HT-29 (cell line): ENCODE measurements at places on chromosomes 3 and 15. TPM values are rescaled to one million over a fixed set of nuclear protein-coding genes. Genes with fewer than 3 reads are reported as not detected.

Gene EFCC1
- total RNA-seq, result 0.25 TPM in 1 of 2 replicates, not detected in the other

GRCh38 chr3:63876260-63876659 lies 12.6 kb downstream of the ATXN7 start:
- no peak for DNase-seq

DNA sequence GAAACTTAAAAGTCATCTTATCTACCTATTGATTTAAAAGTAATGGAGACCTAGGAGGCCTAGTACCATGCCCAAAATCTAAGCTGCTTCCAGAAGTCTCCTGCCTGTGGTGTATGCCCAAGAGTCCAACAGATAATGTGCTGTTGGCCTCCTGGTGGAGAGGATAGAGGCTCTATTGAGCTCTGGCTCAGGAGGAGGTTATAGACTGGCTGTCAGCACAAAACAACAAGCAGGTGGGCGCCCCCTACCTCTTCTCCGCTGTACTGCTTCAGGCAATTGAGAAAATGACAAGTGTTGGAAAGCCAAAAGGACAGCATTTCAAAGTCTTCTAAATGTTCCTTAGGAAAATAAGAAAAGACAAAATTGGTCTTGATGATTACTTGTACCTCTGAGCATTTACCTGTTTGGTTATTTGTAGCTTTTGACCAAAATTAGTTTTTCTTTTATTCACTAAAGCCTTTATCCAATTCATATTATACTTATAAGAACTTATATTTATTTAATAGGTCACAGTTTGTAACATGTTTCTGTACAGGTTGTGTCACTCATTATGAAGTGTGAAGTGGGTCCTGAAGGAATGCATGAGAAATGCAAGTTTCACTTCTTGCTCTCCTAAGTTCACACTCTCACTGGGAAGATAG lies 17.2 kb upstream of the GNB5 start:
- peak; percentile 86 for DNase-seq

Gene INSYN1
- total RNA-seq, result not detected in 2 replicates

Gene WDR93
- total RNA-seq, result 0.08 and 0.61 TPM in 2 replicates

Gene CTXN2
- total RNA-seq, result not detected in 2 replicates

DNA sequence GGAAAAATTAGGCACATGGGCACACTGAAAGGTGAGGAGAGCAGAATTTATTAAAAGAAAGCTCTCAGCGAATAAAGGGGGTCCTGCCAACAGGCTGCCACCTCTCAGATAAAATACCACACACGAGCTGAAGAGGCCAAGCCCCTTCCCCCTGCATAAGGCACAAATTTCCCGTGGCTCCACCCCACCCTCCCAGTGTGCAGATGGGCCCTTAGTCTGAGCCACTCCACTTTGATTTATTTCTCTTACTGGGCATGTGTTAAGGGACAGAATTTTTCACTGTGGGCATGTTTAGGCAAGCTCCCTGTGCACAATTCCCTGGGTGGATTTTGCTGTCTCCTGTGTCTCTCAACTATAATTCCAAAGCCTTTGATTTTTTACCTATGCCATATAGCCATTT lies 409.8 kb downstream of the TBL1XR1 start:
- no peak for DNase-seq

DNA sequence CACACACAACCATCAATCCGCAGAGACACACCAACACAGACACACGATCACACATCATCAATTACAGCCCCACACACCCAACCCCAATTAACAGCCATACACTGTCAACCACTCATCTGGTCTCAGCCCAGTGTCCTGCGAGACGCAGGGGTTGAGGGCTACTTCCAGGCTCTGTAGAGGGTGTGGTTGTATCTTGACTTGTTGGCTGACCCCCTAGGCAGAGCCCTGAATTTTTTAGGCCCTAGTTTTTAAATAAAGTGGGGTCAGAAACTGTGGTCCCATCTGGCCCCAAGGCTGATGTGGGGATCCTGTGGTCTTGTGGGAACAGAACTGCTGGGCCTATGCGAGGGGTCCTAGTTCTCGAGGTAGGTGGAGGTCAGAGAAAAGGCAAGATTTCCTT lies 9.2 kb downstream of the VILL start:
- no peak for DNase-seq

Gene RASL12
- not detected in 2 replicates for total RNA-seq

Gene ARPP19
- total RNA-seq, result 56.3 and 57.3 TPM in 2 replicates

Gene CA12
- total RNA-seq, result 60.0 and 64.9 TPM in 2 replicates

Gene GPR149
- not detected in 2 replicates for total RNA-seq

Gene CILP
- 0.03 TPM in 1 of 2 replicates, not detected in the other for total RNA-seq

Gene CKMT1A
- total RNA-seq, result 1.9 and 2.7 TPM in 2 replicates

GRCh38 chr15:90866161-90866715 lies 2.1 kb upstream of the FURIN start:
- no peak for DNase-seq

DNA sequence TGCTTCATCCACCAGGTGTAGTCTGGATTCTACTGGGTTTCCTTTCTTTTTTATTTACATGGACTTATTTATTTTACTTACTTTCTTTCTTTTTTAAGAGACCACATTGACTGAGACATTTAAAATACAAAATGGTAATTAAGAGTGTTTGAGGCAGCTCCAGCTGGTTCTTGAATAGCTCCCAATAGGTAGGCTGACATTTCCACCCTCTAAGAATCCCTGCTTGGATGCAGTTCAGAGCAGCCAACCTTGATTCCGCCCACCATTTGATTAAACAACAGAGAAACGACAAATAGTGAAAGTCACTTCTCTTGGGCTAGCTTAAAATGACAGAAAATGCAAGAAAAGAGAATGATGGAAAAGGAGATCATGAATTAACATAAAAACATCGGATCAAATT lies 270.5 kb downstream of the TUSC7 start:
- DNase-seq, result no peak

Gene B3GALNT1
- not detected in 2 replicates for total RNA-seq

GRCh38 chr3:196047391-196048030 lies 34.4 kb downstream of the TFRC start:
- DNase-seq, result no peak

- DNase-seq, result peak; percentile 70
Observed at GRCh38 chr3:49799761-49800160, at the start of gene CDHR4. Gene CDHR4, minus strand, starts transcription at chr3:49799873. Its CDS starts 61 bp downstream, at chr3:49799812.

Gene LRRIQ4
- not detected in 2 replicates for total RNA-seq

GRCh38 chr3:77976079-77976478 lies 936.2 kb downstream of the ROBO2 start:
- DNase-seq, result no peak

Gene DET1
- total RNA-seq, result 8.5 and 9.3 TPM in 2 replicates

- no peak for DNase-seq
Observed at GRCh38 chr3:195107593-195107992, 163.4 kb downstream of the XXYLT1 start.

- DNase-seq, result no peak
Observed at GRCh38 chr15:69391046-69391757, 22.9 kb upstream of the KIF23 start.

- no peak for DNase-seq
Observed at GRCh38 chr3:5489536-5489935, 302.0 kb downstream of the EDEM1 start.

- DNase-seq, result no peak
Observed at GRCh38 chr3:123344175-123344906, 104.5 kb downstream of the ADCY5 start.

GRCh38 chr3:157247391-157247790 lies 87.4 kb upstream of the CCNL1 start:
- no peak for DNase-seq

- no peak for DNase-seq
Observed at GRCh38 chr15:98874773-98875172, 132.8 kb downstream of the PGPEP1L start.

GRCh38 chr3:195468841-195469240 lies 26.0 kb upstream of the ACAP2 start:
- DNase-seq, result no peak

GRCh38 chr15:41502795-41503668 lies 9.4 kb downstream of the ITPKA start:
- no peak for DNase-seq

- DNase-seq, result peak; percentile 1
Observed at GRCh38 chr3:54294214-54294613, 171.9 kb downstream of the CACNA2D3 start.

Gene ATP8B4
- total RNA-seq, result 0.66 and 0.68 TPM in 2 replicates

GRCh38 chr3:55629432-55629831 lies 142.3 kb upstream of the WNT5A start:
- peak; percentile 30 for DNase-seq

GRCh38 chr15:98233873-98234272 lies 273.4 kb downstream of the ARRDC4 start:
- no peak for DNase-seq

DNA sequence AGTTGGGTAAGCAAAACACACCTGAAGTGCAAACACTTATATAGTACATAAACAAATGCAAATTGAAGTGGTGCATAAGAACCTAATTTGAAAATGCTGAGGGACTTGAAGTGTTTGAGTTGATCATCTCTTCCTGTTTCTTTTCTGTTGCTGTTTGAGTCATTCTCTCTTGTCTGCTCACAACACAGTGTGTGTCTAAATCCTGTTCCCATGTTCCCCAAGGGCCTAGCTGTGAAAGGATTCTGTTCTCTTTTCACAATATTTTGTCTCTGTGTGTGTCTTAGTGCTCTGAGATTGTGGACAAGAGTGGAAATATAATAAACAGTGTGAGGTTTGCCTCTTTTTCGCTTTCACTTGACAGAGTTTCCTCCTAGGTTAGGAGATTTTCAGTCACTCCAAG lies 6.1 kb downstream of the CD96 start:
- DNase-seq, result no peak

Gene USP8
- total RNA-seq, result 23.4 and 25.6 TPM in 2 replicates

Gene HRG
- total RNA-seq, result not detected in 2 replicates

Gene FBLN2
- 0.33 and 0.55 TPM in 2 replicates for total RNA-seq

GRCh38 chr3:100189444-100189964 lies 71.3 kb upstream of the TBC1D23 start:
- no peak for DNase-seq

GRCh38 chr3:54578417-54578816 lies 349.4 kb downstream of the LRTM1 start:
- no peak for DNase-seq

GRCh38 chr15:44381236-44381635 lies 46.2 kb upstream of the CTDSPL2 start:
- DNase-seq, result no peak

Gene GP9
- not detected in 2 replicates for total RNA-seq

Gene C3orf22
- not detected in 2 replicates for total RNA-seq

GRCh38 chr3:128760042-128760441 lies 34.1 kb downstream of the RAB7A start:
- DNase-seq, result no peak
